ENCODE measurements at places on chromosomes 5 and 9. TPM values are rescaled to one million over a fixed set of nuclear protein-coding genes. Genes with fewer than 3 reads are reported as not detected.

Gene TRIO
- 239 TPM for total RNA-seq

Gene BRIX1
- 20.3 TPM for total RNA-seq

Gene CD72
- 3.3 TPM for total RNA-seq

Gene MAMDC2
- total RNA-seq, result 5.7 TPM

Gene GLRA1
- total RNA-seq, result not detected

Gene SLC4A9
- 21.8 TPM for total RNA-seq

Data from metanephros (tissue), 2 donors.